ENCODE measurements at places on chromosomes 3 and 15.

DNA sequence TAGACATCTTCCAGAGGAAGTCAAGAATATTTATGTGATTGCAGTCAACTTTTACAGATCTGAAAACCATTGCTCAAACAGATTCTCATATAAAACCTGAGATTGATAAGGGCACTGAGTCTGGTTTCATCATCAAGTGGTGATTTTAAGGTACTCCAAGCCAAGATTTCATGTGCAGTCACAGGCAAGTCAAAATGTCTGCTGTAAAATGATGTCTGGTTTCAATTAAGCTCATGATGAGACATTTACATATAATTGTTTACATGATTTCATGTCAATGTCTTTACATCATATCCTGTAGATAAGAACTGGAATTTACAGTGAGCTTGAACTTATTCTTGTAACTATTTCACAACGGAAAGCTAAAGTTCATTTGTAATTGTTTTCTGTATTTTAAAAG lies 1215.5 kb downstream of the ROBO2 start:
- no peak for DNase-seq

GRCh38 chr15:101608201-101608600 lies 44.0 kb downstream of the TM2D3 start:
- no peak for DNase-seq

GRCh38 chr3:171876680-171877147 lies 33.6 kb downstream of the TMEM212 start:
- no peak for DNase-seq

- no peak for DNase-seq
These were observed 186.1 kb upstream of the CGNL1 start for GRCh38 chr15:57190208-57190607.

GRCh38 chr3:17133632-17134545 lies 249.1 kb downstream of the PLCL2 start:
- DNase-seq: no peak

Measured in B cell (primary cell).